ENCODE measurements at places on chromosomes 13 and 19.

DNA sequence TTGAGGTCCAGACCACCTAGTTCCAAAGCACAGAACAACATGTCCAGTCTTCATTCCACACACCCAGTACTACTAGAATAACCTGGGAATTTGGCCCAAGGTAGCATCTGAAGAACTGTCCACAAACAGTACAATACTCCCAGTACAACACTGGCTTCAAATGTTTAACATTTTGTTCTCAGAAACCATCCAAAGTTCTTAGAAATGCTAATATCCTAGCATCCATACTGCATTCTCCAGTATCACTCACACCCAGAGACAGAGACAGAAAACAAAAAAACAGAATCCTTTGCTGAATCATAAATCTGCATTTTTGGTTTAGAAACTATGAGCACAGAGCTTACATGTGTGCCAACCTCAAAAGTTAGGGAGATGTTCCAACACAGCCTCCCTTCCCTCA, 490.8 kb downstream of the FOXO1 start:
- no peak for DNase-seq

- no peak for DNase-seq
Measured at GRCh38 chr19:14051980-14052379, 9.9 kb downstream of the PALM3 start.

DNA sequence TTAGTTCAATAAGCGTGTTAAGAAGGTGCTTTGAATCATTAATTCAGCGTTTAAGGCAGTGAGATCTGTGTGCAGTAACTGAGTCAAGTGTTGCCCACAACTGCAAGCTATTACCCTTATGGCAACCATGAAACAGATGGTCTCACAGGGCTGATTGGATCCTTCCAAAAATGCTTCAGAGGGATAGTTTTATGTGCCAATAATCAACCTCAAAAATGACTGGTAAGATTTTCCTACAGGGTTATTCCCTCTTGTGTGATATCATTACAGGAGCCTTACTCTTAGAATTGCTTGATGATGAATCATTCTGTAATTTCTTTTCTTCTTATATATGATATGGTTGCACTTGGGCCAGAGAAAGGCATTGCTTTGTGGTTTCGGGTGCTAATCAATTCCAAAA, 1299.2 kb upstream of the ATXN8OS start:
- DNase-seq, result no peak

GRCh38 chr13:94947965-94948371, 235.6 kb upstream of the SOX21 start:
- DNase-seq, result no peak

- DNase-seq, result no peak
Measured at GRCh38 chr19:5191091-5191490, 149.5 kb downstream of the PTPRS start.
